ENCODE measurements at places on chromosomes 11 and 22. TPM values are rescaled to one million over a fixed set of nuclear protein-coding genes. Genes with fewer than 3 reads are reported as not detected.

The MS4A12 gene
- not detected for total RNA-seq

The CHRM1 gene
- total RNA-seq, result not detected

The BAIAP2L2 gene
- total RNA-seq, result 4.3 TPM

The CDC45 gene
- total RNA-seq, result not detected

The FAR1 gene
- total RNA-seq, result 50.3 TPM

The RANBP1 gene
- total RNA-seq, result 146 TPM

The ZBTB16 gene
- 375 TPM for total RNA-seq

The GCAT gene
- 7.8 TPM for total RNA-seq

The SLC22A6 gene
- total RNA-seq, result not detected

The OSBP2 gene
- total RNA-seq, result 3.1 TPM

The TYR gene
- not detected for total RNA-seq

The ADAMTS15 gene
- total RNA-seq, result 26.4 TPM

The OR5P2 gene
- total RNA-seq, result not detected

The OR51Q1 gene
- total RNA-seq, result not detected

The TRPM5 gene
- total RNA-seq, result not detected

The CALCA gene
- not detected for total RNA-seq

The ARVCF gene
- 6.5 TPM for total RNA-seq

The TREH gene
- not detected for total RNA-seq

The FGF4 gene
- total RNA-seq, result not detected

The PGA5 gene
- 2.0 TPM for total RNA-seq

The OR10D3 gene
- not detected for total RNA-seq

The MS4A15 gene
- not detected for total RNA-seq

The DCHS1 gene
- total RNA-seq, result 12.6 TPM

The MYEOV gene
- 8.9 TPM for total RNA-seq

The LRRC55 gene
- not detected for total RNA-seq

The OR52N4 gene
- total RNA-seq, result not detected

The HEPN1 gene
- total RNA-seq, result not detected

The PTPRCAP gene
- 5.5 TPM for total RNA-seq

The SMTNL1 gene
- total RNA-seq, result not detected

The FGF19 gene
- total RNA-seq, result not detected

All from omental fat pad (tissue), 4 donors.